Cardiac atrium fibroblast (primary cell): ENCODE measurements at places on chromosomes 2 and 18. TPM values are rescaled to one million over a fixed set of nuclear protein-coding genes. Genes with fewer than 3 reads are reported as not detected.

Gene CMPK2
- total RNA-seq, result 0.18 and 3.6 TPM in 2 replicates

Gene ZNF804A
- total RNA-seq, result 0.32 TPM in 1 of 2 replicates, not detected in the other

Gene G6PC2
- total RNA-seq, result not detected in 2 replicates

Gene RGPD5
- 8.9 and 9.2 TPM in 2 replicates for total RNA-seq

Gene ANKAR
- 0.97 and 4.3 TPM in 2 replicates for total RNA-seq

Gene GAL3ST2
- total RNA-seq, result not detected in 2 replicates

Gene MC4R
- not detected in 2 replicates for total RNA-seq

Gene GRHL1
- total RNA-seq, result 0.16 TPM in 1 of 2 replicates, not detected in the other

Gene IL36B
- total RNA-seq, result not detected in 2 replicates

Gene SLC9A4
- total RNA-seq, result not detected in 2 replicates

Gene DPYSL5
- not detected in 2 replicates for total RNA-seq

Gene XIRP2
- under 0.01 and 0.18 TPM in 2 replicates for total RNA-seq

Gene CFC1
- not detected in 2 replicates for total RNA-seq

Gene SAG
- total RNA-seq, result not detected in 2 replicates

Gene TMEM169
- 0.65 TPM in 1 of 2 replicates, not detected in the other for total RNA-seq

Gene SDC1
- 0.36 and 0.65 TPM in 2 replicates for total RNA-seq

Gene WNT6
- total RNA-seq, result not detected in 2 replicates
